ENCODE measurements at places on chromosomes 12 and 14. TPM values are rescaled to one million over a fixed set of nuclear protein-coding genes. Genes with fewer than 3 reads are reported as not detected.

DNA sequence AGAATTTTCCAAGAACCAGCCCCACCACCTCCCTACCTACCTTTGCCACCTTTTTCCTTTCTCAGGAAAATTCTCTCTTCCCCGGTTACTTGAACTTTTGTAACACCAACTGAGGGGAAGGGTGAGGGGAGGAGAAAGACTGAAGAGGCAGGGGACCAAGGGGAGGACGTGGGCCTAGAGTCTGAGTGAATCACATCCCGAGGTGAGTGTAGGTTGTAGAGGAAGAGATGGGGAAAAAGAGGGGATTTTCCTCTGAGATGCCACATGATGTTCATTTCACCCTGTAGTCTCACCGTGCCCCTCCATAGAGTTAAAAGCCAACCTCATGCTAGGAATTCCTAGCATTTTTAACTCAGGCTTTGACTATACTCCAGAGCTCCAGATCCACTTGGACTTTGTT, 311.8 kb downstream of the RPAP3 start:
- no peak for DNase-seq

GRCh38 chr12:2679068-2679815, 115.5 kb upstream of the FKBP4 start:
- DNase-seq: no peak

Gene CLEC6A
- total RNA-seq: not detected

Gene ASB2
- total RNA-seq: not detected

DNA sequence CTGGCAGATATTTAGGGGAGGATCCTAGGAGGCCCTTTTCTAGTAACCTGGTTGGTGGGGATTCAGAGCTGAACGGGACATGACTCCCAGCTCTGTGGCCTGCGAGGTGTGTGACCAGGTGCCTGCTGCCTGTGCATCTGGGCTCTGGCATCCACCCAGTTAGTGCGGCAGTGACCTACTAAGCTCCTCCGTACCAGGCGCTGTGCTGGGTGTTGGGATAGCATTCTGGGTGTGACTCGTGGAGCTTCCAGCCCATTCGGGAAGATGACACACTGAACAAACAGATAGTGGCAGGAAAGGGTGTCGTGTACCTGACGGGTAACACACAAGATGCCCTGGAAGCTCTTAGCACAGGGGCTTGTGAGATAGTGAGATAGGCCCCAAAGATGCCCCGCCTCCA, 80.9 kb downstream of the ACACB start:
- DNase-seq: no peak

DNA sequence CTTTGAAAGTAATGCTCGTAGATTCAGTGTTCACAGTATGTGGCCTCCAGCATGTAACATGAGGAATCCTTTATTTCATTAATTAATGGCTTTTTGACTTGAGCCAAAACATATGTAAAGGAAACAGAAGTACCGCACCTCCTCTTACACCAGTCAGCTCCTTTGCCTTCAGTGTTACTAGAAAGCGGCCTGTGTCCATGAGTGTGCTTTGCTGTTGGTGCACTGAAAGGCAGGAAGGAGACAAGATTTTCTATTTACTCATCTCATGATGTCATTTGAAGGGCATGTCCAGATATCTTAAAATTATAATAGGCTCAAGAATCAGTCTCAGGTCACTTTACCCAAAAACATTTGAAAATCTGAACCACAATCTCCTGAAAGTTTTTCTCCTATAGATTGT, 9.9 kb upstream of the CCT2 start:
- no peak for DNase-seq

- no peak for DNase-seq
These were observed 3.7 kb upstream of the CLBA1 start for GRCh38 chr14:104981699-104982541.

Gene KRT8
- 31.7 TPM for total RNA-seq

DNA sequence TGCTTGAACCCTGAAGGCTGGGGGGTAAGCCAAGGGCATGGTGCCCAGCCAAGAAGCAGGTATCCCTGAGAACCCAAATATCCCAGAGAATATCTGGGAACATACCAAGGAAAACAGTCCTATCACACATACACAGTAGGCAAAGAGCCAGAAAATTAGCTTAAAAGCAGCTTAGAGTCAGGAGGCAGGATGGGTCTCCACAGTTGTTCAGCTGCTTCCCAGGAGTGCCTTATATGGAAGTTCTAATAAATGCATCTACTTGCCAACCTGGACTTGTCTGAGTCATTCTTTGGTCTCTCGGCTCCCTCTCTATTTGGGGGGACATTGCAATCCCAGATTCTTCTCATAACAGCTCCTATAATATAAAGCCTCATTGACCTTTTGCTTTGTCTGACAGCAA, 9.0 kb upstream of the GPR135 start:
- no peak for DNase-seq

Gene YLPM1
- 81.0 TPM for total RNA-seq
